Stimulated activated CD4-positive, alpha-beta T cell treated with anti-CD3 and anti-CD28 coated beads, Interleukin-1b, Interleukin-23, amount 100 ng/mL, for 1 hour (primary cell): ENCODE measurements at places on chromosomes 6 and 20.

- DNase-seq, result no peak
These were observed 31.0 kb upstream of the CTAGE9 start for GRCh38 chr6:131741688-131742393.

GRCh38 chr6:90428514-90428913 is 131.9 kb upstream of the BACH2 start:
- DNase-seq, result no peak

DNA sequence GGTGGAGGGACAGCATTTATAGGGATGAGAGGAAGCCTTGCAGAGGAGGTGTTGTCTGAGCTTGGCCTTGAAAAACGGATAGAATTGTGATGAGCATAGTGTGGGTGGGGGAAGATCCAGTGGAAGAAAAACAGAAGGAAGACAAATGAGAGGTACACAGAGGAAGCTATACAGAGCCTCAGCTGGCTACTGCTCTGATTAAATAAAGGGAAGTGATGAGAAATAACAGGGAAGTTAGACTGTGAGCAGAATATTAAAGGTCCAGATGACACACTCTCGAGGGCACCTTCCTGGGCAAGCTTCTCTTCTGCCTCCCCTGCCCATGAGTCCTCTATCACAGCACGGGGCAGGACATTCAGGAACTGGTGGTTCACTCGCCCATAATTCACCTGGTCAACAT is 182.3 kb downstream of the KIF16B start:
- DNase-seq, result no peak

GRCh38 chr6:27980111-27980510 is 23.1 kb downstream of the OR2B6 start:
- DNase-seq, result no peak

DNA sequence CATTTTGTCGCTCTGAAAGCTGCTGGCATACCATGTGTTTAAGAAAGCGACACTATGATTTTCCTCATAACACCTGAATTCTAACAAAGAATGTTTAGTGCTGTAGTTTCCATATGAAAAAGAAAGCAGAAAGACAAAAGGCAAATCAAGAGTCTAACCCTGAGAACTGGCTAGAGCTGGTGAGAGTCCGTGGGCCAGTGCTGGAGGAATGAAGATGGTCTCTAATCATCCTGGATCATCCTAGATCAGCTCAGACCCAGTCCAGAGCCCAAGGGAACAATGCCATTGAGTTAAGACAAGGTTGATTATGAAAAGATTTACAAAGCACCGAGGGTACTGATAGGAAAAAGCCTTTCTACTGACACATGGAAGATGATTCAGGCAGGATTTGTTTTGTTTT is 73.0 kb upstream of the MYLIP start:
- DNase-seq, result no peak

GRCh38 chr6:159325476-159325875 is 156.3 kb downstream of the FNDC1 start:
- DNase-seq, result no peak

DNA sequence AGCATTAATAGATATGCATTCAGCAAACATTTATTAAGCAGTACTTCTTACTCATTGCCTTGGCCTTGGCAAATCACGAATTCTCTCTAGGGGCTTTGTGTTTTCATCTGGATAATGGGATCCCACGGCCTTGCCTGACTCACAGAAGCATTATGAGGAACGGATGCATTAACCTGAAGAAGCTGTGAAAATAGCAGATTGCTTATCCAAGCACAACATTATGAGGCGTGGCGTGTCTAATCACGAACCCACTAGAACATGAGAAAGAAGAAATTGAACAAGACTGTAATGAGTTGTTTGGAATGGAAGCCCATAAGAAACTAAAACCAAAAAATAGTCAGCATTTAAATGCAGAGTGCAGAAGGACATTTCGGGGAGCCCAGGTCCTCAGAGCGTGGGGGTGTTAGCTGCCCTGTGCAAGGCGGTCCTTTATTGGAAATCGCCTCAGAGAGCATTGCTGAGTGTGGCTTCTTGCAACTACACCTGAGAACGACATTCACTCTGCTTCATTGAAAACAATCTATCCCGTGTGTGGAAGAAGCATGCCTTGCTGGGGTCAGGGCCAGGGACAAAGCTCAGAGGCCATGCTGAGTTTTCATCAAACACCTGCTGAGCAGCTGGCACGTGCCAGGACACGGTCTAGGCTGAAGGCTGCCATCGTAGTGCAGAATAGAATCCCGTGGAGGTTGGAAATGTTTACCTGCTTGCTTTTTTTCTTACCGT is 179.9 kb downstream of the ZDHHC14 start:
- DNase-seq, result no peak

DNA sequence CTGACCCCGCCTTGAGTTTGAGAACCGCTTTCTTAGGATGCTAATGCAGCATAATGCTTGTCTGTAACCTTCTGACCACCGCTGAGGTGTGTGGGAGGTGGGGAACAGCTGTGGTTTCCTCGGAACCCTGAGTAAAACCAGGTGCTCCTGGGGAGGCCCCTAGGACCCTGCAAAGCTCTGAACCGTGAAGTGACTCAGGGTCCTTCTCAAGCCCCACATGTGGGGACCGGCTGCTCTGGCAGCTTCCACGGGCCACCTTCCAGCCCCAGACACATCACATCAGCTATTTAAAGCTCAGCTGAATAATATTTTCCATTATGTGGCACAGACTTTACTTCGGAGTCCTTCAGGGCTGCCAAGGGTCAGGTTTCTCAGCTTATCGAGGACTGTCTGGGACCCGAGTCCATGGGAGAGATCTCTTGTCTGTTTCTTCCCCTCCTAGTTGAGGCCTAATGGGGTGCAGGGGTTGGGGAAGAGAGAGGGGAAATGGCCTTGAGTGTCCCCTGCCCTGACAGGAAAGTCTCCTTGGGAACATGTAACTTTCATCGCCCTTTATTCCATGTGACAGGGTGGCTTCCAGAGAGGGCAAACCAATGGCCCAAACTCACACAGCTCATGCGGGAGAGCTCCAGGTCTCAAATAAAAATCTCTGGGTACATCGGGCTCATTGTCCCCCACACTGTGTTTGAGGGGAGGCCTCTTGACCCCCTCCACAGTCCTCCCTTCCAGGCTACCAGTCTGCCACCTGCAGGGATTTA is 186.1 kb upstream of the SLC24A3 start:
- no peak for DNase-seq

DNA sequence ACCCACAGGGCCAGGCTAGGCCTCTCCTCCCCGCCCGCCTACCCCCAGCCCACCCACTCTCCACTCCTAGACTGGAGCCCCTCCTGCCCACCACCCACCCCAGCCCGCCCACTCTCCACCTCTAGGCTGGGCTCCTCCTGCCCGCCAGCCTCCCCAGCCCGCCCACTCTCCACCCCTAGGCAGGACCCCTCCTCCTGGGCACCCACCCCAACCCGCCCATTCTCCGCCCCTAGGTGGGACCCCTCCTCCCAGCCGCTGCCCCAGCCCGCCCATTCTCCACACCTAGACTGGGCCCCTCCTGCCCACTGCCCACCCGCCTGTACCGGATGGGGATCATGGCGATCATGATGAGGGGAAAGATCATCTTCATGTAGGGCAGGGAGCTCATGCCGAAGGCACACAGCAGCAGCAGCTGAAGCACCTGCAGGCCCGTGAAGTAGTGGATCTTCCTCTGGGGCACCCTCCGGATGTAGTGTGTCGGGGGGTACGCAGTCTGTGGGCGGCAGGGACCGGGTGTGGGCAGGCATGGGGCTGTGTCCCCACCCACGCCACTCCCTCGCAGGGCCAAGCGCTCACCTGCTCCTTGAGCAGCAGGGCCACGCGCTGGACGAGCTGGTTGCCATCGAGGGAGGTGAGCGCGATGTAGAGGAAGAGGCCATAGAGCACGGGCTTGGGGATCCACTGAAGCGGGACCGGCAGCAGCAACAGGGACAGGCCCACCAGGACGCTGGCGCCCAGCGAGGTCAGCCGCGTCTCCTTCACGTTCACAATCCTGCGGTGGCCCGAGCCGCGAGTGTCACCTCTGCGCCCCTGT is 10.8 kb downstream of the SLC4A11 start:
- no peak for DNase-seq

GRCh38 chr20:63093966-63094766 is 87.4 kb upstream of the BHLHE23 start:
- DNase-seq, result no peak

DNA sequence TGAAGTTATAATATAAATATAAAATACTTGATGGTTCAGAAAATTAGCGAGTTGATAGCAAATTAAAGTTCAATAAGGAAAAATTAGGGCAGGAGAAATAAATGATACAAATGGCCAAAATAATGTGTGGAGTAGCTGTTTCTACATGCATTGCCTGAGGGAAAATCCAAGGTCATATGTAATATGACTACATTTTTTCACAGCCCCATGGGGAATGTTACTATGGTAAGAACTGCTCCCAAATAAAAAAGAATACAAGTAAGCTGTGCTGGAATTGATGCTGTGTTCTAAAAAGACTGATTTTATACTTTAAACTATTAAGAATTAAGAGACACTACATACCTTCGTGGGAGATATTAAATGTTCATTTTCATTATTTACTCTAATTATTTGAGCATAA is 34.1 kb downstream of the MEI4 start:
- DNase-seq, result no peak

- no peak for DNase-seq
These were observed 6.7 kb downstream of the RAET1G start for GRCh38 chr6:149915970-149916865.

- DNase-seq, result no peak
These were observed 87.2 kb downstream of the DST start for GRCh38 chr6:56555438-56555872.

DNA sequence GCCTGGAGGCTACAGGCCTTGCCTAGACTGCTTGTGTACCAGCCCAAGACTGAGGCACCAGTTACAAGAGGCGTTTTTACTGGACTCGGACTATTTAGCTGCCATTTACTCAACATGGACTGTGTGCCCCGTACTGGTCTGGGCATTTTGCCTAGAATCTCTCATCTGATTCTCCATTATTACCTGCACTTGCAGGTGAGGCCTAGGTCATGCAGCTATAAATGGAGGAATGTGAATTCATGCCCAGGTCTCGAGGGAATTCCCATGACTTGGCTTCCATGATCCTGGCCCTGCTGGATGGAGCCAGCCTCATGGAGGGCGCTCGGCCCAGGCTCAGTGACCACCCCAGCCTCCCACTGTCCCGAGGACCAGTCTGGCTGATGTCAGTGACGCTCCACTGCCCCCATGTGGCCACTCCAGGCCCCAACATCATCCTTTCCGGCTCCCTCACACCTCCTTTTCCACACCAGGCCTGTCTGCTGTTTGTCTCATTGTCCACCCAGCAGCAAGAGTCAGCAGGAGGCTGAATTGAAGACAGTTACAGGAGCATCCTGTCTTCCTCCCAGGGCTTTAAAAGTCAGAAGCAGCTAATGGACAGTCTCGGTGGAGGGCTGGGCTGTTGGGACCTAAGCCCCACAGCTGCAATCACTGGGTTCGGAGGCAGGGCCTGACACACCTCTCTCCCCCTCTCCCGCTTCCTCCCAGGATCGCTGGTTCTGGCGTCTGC is 8.7 kb downstream of the MMP24OS start:
- no peak for DNase-seq
